ENCODE measurements at places on chromosomes 4 and X.
A peak's percentile ranks its signal among the peaks of the same experiment; 100 is the strongest.

- no peak for DNase-seq
These were observed 51.6 kb upstream of the SETD7 start for GRCh38 chr4:139607502-139608060.

- DNase-seq = no peak
These were observed 81.2 kb downstream of the APOOL start for GRCh38 chrX:85084770-85085393.

DNA sequence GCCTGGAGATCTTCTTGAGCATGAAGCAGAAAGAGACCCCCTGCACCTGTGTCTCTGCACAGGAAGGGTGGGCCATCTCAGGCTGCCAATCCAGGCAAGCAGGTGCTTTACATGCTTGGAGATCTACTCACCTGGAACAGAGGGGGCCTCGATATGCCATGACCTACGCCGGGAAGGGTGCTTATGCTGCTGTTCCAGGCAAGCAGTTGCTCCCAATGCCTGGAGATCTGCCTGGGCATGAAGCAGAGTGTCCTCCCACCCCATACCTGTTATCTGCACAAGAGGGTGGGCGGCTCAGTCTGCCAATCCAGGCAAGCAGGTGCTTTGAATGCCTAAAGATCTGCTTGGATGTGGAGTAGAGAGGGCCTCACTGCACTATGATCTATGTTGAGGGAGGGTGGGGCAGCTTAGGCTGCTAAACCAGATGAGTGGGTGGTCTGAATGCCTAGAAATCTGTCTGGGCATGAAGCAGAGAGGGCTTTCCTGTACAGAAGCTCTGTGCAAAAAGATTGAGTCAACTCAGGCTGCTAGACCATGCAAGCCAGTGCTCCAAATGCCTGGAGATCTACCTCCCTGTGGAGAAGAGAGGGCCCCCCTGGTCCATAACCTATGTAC is 104.5 kb upstream of the QRFPR start:
- DNase-seq = peak; percentile 51

- no peak for DNase-seq
These were observed 2.9 kb downstream of the ANXA5 start for GRCh38 chr4:121693886-121694285.

DNA sequence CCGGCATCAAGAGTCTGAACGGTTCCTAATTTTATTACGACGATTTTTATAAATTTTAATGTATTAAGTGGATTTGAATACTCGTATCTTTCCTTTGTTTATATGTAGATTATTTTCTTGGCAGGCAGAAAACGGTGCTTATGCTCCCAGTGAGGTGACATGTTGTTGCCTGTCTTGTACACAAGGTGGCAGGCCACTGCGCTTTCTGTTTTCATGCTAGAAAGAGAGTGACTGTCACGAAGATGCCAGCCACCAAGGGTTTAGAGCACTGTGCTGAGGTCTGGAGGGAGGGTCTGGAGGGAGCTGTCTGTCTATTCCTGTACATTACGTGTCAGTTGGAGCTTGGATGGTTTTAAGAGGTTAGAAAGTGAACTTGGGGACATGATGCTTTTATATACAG is 87.7 kb downstream of the SHROOM2 start:
- DNase-seq = no peak

GRCh38 chr4:79290376-79290775 is 35.5 kb downstream of the NAA11 start:
- no peak for DNase-seq

DNA sequence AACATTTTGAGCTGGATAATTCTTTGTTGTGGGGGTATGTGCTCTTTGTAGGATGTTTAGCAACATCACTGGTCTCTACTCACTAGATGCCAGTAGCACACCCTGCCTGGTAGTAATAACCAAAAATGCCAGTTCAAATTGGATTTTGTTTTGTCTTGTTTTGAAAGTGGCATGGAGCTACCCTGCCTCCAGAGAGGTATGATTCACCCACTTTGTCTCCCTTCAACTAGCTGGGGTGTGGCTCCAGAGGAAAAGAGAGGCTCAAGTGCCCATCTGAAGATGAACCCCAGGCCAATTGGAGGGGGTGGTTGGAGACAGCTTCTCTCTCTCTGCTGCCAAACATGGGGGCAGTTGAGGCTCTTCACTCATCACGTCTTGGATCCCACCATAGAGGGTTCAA is 34.5 kb downstream of the NIPAL1 start:
- DNase-seq = no peak

DNA sequence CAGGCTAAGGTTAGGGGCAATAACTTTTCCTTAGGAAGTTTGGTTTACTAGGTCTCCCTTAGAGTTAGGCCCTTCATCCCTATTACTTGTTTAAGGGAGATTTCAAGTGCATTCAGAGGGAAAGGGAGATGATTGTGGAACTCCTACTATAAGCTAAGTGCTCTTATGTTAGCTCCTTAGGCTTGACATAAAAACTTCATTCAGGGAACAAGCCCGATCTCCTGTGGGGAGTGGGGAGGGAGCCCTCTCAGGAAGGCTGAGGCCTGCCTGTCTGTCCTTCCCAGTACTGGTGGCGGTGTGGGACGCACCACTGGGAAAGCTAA is 8.0 kb downstream of the KLF3 start:
- DNase-seq = no peak

GRCh38 chr4:8194306-8195242 is 4.5 kb upstream of the SH3TC1 start:
- no peak for DNase-seq

- no peak for DNase-seq
These were observed 144.6 kb downstream of the KIT start for GRCh38 chr4:54802336-54802735.

- DNase-seq = no peak
These were observed 161.0 kb upstream of the EOLA2 start for GRCh38 chrX:150099316-150099715.

DNA sequence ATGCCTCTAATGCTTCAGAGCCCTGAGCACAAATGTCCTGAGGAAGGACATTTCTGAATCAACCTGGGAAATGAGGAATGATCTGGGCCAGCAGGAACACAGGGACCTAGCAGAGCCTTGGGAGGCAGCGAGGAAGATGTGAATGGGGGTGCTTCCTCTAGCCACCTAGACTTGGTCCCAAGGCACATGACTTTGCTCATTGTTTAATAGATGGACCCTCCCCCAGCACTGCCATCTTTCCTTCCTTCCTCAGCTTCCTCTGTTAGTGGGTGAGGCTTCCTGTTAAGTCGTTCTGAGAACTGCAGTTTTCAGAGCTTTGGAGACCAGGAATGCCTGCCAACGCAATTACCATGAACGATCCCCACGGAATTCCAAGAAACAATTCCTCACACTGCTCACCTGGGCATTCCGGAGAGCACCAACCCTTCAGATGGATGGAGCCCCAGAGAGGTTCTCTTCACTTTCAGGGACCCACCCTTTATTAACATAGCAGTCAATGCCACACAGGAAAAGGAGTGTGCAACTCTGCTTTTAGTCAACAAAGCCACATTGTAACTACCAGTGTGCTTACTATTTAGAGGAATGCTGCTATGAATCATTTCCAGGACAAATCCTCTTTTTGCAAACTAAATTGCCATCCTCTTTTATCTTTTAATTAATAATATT is 48.5 kb upstream of the STIM2 start:
- no peak for DNase-seq

- DNase-seq = no peak
These were observed 4.9 kb downstream of the ENPEP start for GRCh38 chr4:110480746-110481271.

GRCh38 chrX:74467656-74468055 is 46.4 kb downstream of the SLC16A2 start:
- DNase-seq = no peak

All from spleen (tissue), 13 donors.